ENCODE measurements at places on chromosomes 5 and 9.

DNA sequence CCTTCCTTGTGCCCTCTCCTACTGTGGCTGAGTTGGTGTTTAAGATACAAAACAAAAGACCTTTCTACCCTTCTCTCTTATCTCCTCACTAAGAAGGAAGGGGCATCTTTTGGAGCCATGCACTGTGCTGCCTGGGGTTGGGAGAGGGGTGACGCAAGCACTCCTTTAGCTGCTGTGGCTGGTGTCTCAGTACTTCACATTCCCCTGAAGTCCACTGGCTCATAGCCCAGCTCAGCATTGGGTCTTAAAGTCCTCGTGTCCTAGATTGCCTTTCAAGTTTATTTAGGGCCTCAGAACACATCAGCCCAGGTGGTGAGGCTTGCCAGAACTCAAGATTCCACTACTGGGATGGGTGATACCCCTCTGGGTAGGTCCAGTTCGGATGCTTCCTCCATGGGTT lies 325.9 kb upstream of the CYLC2 start:
- no peak for DNase-seq

DNA sequence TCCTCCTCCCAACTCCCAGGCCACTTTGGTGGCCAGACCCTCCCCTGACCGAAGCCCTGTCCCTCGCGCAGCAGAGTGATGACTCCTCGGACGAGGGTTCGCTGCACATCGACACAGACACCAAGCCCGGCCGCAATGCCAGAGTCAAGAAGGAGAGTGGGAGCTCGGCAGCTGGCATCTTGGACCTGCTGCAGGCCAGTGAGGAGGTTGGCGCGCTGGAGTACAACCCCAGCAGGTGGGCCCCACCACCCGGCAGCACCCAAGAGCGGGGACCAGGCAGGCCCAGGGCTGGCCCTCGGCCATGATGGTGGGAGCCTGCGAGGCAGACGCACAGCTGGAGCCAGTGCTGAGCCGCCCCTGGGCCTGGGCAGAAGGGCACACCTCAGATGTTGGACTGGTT lies 90.6 kb downstream of the PHF2 start:
- no peak for DNase-seq

- DNase-seq, result peak; percentile 21
Measured at GRCh38 chr9:5442400-5443011, 4.8 kb upstream of the PLGRKT start.

GRCh38 chr5:91957666-91958065 lies 574.5 kb upstream of the ARRDC3 start:
- DNase-seq, result no peak

- peak; percentile 95 for DNase-seq
Measured at GRCh38 chr5:138213161-138214029, at the start of gene CDC23. Gene CDC23 (minus strand): TSS chr5:138213323. CDS start chr5:138213312, 11 bp downstream.

DNA sequence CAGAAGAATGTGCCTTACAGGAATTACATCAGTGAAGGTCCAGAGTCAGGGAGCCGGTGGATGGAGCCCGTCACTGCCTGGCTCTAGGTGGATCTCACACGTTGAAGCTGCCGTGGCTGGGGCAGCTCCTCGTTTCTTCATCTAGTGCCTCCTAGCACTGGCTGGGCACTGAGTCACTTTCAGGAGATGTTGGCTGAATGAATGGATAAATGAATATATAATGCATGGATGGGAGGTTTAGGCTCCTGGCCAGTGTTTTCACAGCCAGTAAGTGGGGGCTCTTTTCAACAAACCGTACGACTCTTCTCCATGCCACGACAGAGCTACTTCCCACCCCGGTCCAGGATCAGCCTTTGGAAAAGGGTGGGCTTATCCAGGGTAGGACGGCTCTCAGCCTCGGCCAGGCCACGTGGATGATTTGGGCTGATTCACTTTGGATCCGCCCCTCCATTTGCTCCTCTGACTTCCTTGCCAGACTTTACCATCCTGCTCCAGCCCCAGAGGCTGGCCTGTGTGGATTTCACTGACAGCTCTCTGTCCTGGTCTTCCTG lies 1.3 kb upstream of the SH3PXD2B start:
- DNase-seq, result no peak

DNA sequence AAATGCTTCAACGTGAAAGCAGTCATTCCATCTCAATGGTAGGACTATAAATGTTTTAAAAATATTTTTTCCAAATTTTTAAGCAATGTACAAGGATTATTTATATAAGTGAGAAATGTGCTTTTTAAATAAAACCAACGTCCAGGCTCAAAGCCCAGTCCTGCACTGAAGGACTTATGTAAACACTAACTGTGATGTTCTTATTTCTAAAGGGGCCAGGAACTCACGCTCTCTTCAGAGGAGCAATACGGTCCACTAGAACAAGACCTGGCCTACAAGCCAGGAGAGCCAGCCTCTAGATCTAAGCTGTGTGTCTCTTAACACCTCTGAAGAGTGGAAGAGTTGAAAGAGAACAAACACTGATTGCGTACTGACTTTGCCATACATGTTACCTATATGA lies 12.1 kb downstream of the TTLL11 start:
- no peak for DNase-seq

DNA sequence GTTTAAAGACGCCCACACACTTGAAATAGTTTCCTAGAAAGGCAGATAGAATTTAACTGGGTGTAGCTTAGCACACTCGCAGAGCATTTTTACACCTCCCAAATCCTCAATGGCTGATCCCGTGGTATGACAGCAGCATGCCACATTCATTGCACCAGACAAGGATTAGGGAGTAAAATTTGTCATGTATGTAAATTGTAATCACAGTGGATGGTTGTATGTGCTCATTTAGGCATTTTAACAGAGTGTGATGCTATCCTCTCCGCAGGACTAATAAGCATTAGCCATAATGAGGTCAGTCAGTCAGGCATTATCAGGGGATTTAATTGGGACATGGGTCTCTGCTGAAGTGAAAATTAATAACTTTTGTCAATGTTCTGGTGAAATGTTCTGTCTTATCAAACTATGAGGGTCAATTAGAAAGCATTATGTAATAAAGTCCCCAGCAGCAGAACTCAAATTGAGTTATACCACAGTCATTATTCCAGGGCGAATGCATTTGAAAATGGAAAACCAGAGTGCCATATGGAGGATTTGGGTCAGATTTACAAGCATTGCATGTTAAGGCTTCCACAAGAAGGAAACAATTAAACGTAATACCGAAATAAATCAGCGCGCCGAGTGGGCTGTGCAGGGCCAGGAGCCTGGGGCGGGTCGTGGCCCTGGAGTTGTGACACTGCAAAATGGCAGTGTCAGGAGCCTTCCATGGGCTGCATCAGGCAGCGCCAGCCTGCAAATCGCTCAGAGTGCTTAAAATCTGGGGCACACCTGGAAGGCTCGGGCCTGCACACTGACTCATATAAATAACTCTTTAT lies 602.2 kb downstream of the BNC2 start:
- no peak for DNase-seq

DNA sequence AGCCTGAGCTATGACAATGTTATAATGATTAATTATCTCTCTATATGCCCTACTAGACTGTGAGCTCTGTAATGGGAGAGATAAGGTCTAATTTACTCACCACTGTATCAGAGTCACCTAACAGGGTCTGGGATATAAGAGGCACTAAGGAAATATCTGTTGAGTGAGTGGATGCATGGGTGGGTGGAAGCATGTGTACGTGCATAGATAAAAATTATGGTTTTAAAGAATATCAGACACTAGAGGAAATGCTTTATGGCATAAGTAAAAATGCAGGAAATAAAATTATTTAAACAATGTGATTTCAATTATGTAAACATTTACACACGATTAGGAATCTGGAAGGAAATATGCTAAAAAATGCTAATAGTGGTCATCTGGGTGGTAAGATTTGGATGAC lies 137.8 kb downstream of the SPOCK1 start:
- no peak for DNase-seq
